ENCODE measurements at places on chromosomes 16 and 17.

GRCh38 chr16:25009822-25010221, 5.3 kb downstream of the ARHGAP17 start:
- DNase-seq = no peak

- no peak for DNase-seq
Measured at GRCh38 chr17:57084361-57084801, 665 bp upstream of the AKAP1 start.

GRCh38 chr17:20284570-20285295, 182.6 kb downstream of the LGALS9B start:
- no peak for DNase-seq

DNA sequence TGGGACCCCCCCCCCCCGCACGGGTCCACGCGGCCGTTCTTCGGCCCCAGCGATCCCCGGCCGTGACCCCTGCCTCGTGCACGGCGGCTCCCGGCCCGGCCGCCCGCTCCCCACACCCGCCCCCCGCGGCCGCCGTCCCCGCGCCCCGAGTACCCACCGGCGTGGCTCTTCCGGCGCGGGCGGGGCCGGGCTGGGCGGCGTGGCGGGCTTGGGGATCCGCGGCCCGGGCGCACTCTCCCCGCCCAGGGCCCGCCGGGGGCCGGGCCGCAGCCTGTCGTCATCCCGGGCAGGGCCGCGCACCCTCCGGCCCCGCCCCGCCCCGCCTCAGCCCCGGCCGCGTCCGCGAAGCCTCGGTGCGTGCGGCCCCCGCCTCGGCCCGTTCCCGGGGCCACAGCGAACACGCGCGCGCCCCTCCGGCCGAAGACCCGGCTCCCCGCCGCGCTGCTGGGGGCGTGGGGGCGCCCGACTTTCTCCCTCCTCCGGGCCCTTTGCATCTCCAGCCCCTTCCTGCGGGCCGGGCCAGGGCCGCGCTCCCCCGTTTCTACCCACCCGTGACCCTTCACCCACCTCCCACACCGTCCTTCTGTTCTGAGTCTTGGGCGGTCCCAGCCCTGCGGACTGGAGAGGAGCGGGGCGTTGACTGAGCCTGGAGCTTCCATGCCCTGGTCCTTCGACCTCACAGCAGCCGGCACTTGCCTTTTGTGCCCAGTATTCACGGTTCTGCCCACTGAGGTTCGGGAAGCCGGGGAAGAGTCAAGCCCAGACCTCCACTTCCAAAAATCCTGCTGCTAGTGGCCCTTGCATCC, 840 bp downstream of the MYO1C start:
- DNase-seq = no peak

GRCh38 chr16:68070249-68070730, 14.9 kb upstream of the NFATC3 start:
- DNase-seq = no peak

- no peak for DNase-seq
Measured at GRCh38 chr17:71380535-71380934, 740.3 kb upstream of the SOX9 start.

GRCh38 chr16:30032083-30032819, 1.2 kb upstream of the TLCD3B start:
- DNase-seq = peak; percentile 21

- DNase-seq = no peak
Measured at GRCh38 chr17:28057731-28058246, 15.3 kb downstream of the NLK start.

- no peak for DNase-seq
Measured at GRCh38 chr17:2123375-2124251, 68.7 kb downstream of the HIC1 start.

GRCh38 chr17:81566461-81567126, 14.4 kb upstream of the FAAP100 start:
- DNase-seq = peak; percentile 85

DNA sequence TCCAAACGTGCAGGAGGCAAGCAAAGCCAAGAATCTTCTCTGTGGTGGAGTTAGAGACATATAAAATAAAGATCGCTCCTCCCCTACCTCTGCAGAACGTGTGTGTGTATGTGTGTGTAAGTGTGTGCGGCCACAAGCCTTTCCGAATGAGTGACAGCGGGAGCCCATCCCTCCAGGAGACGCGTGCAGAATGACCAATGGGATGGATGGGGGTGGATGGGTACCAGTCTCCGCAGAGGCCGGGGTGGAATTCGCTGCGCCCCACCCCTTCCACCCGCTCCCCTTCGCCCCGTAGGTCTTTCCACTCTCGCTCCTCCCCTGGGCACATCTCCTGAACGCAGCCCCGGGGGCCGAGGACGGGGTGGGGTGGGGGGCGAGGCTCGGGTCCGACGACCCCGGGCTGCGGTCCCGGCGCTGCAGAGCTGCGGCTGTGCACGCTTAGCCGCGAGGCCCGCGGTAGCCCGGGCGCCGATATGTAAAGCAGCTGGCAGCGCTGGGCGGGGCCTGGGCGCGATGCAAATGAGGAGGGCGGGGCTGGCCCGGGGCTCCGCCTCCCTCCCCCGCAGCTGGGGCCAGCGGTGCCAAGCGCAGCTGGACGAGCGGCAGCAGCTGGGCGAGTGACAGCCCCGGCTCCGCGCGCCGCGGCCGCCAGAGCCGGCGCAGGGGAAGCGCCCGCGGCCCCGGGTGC, at the start of gene PRKCB:
Gene PRKCB, plus strand, starts transcription at position 594 of the 688 bp plus-strand sequence.
- no peak for DNase-seq

- no peak for DNase-seq
Measured at GRCh38 chr17:44363613-44364159, at the start of gene FAM171A2. TSS of gene FAM171A2 (minus strand) at chr17:44363853. CDS start at chr17:44363714, 139 bp downstream.

GRCh38 chr17:22703204-22703603, 1010.9 kb downstream of the KCNJ18 start:
- no peak for DNase-seq

DNA sequence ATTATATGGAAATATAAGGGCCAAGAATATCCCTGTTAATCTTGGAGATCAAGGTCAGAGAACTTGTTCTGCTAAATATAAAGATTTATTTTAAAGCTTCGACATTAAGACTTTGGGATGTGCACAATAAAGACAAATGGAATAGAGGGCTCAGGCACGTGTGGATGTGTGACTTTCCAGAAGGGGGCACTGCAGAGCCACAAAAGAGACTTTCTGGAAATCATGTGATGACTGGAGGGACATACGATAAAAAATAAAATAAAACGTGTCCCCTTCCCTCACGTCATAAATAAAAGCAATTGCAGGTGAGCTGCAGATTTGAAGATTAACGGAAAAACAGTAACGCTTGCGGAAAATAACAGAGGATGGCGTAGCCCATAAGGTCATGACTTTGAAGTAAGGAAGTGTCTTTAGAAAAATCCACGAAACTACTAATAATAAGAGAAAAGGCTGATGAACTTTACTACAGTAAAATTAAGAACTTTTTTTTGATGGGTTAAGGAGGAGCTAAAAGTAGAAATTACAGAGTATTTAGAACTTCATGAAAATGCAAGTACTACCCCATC, 9.4 kb upstream of the ENGASE start:
- DNase-seq = no peak

DNA sequence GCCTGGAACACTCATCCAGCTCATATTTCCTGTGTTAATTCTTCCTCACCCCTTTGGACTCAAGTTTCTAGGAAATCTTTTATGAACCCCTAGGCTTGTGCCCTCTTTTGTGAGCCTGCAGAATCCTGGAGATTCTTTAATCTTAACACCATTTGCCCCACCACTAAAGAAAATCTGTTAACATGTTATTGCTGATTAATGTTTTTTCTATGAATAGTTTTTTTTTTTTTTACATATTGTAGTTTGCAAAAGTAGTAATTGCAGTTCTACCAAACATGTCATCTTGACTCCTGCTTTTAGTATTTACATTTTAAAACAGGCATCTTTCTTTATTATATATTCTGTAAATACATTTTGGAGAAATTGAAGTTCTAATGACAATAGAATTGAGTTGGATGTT, 8.5 kb downstream of the PRSS54 start:
- no peak for DNase-seq

Data from kidney epithelial cell (primary cell).